ENCODE measurements at places on chromosomes 13 and 19.
A peak's percentile ranks its signal among the peaks of the same experiment; 100 is the strongest.

GRCh38 chr19:19026299-19026971 is 6.9 kb downstream of the SUGP2 start:
- DNase-seq: peak; percentile 5

DNA sequence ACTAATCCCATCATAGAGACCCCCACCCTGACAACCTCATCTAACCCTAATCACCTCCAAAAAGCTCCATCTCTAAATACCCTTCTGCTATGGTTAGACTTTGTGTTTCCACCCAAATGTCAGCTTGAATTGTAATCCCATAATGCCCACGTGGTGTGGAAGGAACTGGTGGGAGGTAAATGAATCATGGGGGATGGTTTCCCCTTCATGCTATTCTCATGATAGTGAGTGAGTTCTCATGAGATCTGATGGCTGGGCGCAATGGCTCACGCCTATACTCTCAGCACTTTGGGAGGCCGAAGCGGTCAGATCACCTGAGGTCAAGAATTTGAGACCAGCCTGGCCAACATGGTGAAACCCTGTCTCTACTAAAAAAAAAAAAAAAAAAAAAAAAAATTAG is 2.6 kb downstream of the VMAC start:
- no peak for DNase-seq

- no peak for DNase-seq
These were observed 182.0 kb downstream of the DNAJC15 start for GRCh38 chr13:43205416-43205815.

GRCh38 chr19:16614941-16615340 is 13.1 kb downstream of the MED26 start:
- DNase-seq: peak; percentile 7

DNA sequence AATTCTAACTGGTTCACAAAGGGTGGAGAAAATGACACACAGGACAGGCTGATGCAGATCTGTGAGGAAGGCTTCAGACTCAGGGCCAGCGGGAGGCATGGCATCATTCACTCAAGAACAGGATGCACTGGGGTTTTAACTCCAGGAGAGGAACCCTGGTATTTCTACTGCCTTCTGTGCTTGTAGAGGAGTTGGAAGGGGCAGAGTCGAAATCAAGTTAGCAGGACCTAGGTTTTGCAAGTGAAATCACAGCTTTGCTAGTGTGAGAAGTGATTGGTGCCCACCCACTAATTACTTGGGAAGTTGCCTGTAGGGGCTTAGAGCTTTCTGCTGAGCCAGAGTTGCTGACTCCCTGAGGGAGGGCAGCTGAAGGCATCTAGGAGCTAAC is 92.7 kb downstream of the AKAP11 start:
- DNase-seq: no peak
